ENCODE measurements at places on chromosomes 5 and 9.

- no peak for DNase-seq
Observed at GRCh38 chr9:114929201-114929600, 1.2 kb downstream of the TNFSF8 start.

DNA sequence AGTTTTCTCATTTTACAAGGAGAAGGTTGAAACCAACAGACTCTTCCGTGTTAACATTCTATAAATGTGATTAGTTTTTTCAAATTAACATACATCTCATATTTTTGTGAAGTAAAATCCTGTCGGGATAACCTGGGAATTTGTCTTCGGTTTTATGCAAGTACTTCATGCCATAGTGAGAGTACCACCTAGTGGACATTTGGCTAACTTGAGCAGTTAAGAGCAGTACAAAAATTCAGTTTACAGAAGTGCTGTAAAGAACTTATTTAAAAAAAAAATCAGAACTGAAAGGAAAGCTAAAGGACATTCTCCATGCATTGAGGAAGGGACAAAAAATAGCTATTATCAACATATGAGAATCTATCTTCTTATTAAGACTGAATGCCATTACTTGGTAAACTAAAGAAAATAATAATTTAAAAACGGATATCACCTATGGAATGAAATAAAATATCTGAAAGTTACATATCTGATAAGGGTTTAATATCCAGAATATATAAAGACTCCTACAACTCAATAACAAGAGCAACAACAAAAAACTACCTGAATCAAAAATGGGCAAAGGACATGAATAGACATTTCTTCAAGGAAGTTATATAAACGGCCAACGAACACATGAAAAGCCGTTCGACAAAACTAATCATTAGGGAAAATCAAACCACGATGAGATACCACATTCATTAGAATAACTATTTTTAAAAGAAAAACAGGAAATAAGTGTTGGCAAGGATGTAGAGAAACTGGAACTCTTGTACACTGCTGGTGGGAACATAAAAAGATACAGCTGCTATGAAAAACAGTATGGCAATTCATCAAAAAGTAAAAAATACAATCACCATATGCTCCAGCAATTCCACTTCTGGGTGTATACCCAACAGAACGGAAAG is 117.0 kb upstream of the GNA14 start:
- DNase-seq = no peak

DNA sequence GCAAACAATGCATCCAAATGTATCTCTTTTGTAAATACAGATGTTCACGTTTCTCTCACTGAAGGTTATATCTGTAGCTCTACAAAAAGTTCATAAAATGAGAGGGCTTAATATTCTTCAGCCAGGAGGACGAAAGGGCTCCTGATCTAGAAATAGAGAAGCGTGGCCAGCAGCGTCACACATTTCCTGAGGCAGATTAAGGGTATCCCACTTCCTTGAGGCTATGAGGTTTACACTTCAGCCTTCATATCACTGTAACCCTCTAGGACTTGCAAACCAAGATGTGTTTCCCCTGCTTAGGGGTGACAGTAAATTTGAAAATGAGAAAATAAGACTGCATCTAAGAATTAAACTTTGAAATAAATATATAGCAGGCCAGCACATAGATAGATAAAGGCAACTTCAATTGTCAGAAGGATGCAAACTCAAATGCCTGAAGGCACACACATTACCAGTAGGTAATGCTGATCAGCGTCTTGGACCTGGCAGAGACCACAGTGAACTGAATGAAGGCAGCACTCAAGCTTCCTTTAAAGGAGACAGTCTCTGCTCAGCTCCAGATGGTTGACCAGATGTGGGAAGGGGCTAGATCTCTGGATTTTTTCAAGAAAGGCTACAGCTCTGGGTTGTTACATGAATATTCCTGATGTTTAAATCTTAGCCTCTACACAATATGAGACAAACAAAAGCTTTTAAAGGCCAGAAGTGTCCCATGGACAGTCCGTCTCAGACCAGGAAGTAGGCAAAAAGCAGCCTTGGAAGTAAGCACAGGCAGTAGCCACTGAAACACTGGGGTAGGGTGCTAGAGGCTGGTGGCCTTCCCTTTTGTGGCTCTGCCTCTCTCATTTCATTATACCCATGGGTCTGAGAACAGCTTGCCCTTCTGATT is 197.7 kb downstream of the MCTP1 start:
- DNase-seq = no peak

- DNase-seq = no peak
Observed at GRCh38 chr5:148725675-148726074, 71.3 kb upstream of the HTR4 start.

GRCh38 chr5:9040475-9040874 is 505.4 kb downstream of the SEMA5A start:
- no peak for DNase-seq

DNA sequence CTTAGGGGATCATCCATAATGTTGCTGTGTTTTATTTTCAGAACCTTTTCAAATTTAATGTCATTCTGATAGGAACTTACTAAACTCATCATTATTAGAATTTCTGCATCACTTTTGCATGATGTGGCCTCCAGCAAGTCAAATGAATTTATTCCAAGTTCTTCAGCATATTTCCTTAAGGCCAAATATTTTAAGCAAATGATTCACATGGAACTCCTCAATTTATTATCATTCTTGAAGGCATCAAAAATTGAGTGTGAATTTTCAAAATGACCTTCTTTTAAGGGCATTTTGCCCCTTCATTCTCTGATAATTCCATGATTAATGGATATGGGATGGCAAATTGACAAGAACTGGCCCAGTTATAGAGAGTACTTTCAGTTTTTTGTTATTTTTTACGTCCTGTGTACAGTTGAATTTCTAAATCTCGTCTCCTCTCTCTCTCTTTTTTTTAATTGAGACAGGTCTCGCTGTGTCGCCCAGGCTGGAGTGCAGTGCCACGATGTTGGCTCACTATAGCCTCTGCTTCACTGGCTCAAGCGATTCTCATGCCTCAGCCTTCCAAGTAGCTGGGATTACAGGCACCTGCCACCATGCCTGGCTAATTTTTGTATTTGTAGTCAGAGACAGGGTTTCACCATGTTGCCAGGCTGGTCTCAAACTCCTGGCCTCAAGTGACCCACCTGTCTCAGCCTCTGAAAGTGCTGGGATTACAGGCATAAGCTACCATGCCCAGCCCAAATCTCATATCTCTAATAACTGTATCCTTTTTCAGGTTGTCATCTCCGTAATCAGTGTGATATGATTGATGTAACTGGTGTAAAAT is 29.1 kb downstream of the GPR21 start:
- no peak for DNase-seq

GRCh38 chr9:92510747-92511146 is 25.0 kb downstream of the ECM2 start:
- DNase-seq = no peak

DNA sequence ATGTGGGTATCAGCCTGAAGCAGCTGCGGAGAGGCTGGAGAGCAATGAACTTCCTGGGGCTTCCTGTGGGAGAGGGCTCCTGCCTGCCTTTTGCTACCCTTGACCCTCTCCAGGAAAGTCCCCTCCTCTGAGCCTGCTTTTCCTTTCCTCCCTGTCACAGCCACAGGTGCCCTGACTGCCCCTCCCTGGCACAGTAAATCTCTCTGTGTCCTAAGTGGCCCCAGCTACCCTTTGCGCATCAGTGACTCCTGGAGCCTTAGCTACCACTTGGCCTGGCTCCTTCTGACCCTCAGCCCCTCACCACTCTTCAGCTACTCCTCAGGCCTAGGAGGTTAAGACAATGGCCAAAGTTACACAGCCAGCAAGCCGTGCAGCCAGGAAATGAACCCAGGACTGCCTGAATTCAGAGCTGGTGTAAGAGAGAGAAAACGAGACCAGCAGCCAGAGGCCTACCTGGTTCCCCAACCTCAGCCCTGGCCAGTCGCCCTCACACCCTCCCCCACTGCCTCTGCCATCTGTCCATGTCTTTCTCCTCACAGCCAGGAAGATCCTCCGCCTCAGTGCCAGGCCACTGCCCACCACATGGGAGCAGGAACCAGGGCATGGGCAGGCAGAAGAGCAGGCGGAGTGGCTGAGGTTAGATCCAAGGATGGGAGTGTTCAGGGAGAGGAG is 18.6 kb downstream of the CNTFR start:
- DNase-seq = no peak

DNA sequence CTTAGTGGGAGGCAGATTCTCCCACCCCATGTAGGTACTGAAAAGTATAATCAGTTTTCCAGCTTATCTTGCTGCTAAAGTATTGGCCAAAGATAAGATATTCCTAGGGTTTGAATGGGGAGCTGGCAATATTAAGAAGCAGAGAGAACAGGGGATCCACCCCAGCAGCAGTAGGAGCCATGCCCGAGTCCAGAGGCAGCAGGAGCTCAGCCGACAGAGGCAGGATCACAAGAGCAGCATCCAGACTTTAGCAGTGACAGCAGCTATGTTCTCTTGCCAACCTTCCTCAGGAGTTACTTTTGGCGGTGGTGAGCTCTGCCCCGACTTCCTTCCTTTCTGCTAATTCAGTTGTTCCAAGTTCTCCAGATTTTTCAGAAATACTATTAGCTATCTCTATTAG is 224.5 kb downstream of the GADD45G start:
- no peak for DNase-seq

DNA sequence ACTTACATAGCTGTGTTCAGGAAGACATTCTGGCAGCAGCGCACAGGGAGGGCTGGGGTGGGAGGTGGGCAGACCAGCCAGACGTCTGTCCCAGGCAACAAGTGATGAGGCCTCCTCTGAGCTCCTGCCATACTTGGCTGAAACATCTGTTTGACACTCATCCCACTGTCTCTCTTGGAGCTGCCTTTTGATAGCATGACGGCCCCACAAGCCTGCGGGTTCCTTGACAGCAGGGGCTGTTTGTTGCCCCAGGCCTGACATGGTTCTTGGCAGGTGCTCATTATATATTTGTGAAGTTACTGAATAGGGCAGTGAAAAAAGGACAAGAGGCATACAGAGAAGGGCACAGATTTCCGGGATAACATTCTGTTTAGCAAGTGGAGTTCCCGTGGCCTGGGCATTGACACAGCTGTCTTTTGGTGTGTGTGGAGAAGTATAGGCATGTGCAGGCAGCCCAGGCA is 22.2 kb upstream of the B4GALT1 start:
- no peak for DNase-seq

- no peak for DNase-seq
Observed at GRCh38 chr5:79008362-79008761, 23.3 kb upstream of the ARSB start.

DNA sequence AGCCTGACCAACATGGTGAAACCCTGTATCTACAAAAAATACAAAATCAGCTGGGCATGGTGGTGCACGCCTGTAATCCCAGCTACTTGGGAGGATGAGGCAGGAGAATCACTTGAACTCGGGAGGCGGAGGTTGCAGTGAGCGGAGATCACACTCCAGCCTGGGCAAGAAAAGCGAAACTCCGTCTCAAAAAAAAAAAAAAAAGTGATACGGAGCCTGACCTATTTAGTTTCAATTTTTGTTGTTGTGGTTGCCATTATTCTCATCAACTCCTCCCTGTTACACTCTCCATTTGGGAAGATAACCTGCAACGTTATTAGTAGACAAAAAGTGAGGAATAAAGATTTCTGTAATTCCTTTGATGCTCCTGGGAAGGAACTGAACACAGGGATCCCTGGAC is 1.3 kb downstream of the STOM start:
- no peak for DNase-seq

DNA sequence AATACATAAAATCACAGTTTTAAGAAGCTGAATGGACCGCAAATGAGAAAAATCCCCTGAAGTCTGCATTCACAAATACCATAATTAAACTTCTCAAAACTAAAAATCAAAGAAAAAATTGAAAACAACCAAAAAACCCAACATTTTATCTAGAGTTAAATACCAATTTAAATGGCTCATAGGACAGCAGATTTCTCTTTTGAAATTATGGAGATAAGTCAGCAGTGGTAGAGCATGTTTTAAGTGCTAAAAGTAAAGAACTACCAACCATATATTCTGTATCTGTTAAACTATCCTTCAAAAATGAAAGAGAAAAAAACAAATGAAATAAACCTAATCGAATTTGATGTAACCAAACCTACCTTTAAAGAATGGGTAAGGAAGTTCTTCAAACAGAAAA is 862.8 kb downstream of the TAF11L14 start:
- DNase-seq = no peak

DNA sequence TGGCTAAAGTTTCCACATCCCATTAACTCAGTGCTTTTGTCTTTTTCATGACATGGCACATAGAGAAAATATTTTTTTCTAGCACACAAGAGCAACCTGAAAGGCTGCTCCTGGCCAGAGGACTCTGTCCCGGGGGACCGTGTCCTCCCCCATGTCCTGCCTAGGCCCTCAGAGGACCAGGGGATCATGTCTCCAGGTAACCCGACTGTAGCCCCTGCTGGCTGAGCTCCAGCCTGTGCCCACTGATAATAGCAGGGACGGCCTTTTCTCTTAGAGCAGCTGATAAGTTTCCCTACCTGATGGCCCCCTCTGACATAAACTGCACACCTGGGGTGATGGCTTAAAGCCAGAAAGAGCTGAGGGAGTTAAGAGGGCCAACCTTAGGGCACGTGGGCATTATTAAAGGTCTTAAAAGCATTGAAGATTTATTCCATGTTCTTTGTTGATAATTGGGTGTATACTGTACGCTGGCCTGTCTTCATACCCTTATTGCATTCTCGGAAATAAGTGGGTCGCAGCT is 5.9 kb downstream of the HDHD3 start:
- no peak for DNase-seq

DNA sequence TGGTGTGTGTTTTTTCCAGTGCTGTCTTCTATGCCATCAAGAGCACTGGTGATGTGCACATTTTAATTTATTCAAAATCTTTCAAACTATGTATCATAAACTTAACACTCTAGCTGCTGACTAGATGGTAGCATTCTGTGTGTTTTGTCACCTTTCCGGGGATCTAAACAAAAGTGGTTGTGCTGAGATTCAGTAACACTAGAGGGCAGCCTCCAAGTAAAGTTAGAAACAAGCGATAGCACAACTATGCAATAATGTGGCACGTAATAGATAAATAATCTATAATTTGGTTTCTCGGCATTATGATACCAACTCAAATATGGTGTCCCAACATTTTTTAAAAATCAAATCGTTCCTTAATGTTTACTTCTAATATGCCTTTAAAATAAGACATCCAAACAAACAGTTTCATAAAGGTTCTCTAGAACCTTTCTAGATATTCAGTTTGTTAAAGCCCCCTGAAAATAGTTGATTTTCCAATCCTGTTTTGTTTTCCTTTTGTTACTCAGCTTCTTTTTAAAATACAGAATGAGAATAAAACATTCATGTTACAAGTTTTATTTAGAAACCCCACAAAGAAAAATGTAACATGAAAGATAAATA is 16.9 kb downstream of the SEMA6A start:
- no peak for DNase-seq

DNA sequence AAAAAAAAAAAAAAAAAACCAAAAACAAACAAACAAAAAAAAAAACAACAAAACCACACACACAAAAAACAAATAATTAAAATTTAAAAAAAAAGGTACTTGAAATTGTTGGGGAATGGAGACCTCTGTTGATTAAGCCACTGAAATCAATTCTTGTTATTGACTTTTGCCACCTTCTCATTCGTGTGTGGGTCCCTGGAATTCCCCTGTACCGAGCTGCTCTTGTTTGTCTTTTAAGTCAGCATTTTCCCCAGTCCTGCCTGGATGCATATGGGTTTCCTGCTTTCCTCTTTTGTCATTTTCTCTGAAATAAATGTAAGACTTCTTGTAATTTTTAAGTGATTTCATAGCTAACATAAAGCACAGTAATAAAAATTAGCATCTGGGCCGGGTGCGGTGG is 45.5 kb downstream of the GPBP1 start:
- no peak for DNase-seq

- DNase-seq = no peak
Observed at GRCh38 chr9:133795049-133795448, 56.9 kb upstream of the SARDH start.

GRCh38 chr9:111961575-111961974 is 65.0 kb downstream of the UGCG start:
- no peak for DNase-seq

Data from activated T-helper 1 cell treated with anti-CD3 and anti-CD28 coated beads, Interleukin-2, amount 50 U/mL, for 16 hours (primary cell).